ENCODE measurements at places on chromosomes 3 and 15.

GRCh38 chr3:49132437-49133225, at the start of gene LAMB2:
LAMB2 (minus strand) TSS chr3:49133050; CDS start chr3:49132867, 183 bp downstream.
- DNase-seq: peak; percentile 71

DNA sequence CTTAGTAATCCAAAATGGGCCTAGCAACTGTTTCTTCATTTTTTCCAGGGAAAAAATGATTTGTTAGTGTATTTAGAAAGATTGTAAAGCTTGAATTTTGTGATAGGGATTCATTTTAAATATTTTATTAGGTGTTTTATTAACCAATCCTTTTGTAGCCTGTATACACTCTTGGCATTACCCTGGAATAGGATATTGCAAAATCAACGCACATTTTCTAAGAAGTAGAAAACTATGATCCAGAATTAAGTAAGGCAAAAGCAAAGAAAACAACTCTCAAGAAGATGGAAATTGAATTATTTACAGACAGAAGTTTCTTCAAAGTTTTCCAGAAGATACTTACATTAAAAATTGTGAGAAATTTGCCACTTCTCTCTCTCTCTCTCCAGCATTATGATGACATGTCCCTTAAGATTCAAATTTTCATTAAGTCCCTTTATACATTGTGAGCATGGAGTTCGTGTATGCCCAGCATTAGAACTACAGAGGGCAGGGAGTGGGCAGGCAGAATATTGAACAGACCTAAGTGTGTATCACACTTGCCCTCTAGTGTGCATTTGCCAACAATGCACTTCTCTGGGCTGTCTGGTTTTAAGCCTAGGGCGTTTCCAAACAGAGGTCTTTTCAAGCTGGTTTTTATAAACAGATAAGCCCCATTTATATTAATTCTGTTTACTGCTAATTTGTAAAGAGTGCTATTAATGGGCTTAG, 28.5 kb upstream of the CMSS1 start:
- peak; percentile 28 for DNase-seq

- no peak for DNase-seq
Observed at GRCh38 chr15:49888734-49889133, 230.3 kb downstream of the ATP8B4 start.

DNA sequence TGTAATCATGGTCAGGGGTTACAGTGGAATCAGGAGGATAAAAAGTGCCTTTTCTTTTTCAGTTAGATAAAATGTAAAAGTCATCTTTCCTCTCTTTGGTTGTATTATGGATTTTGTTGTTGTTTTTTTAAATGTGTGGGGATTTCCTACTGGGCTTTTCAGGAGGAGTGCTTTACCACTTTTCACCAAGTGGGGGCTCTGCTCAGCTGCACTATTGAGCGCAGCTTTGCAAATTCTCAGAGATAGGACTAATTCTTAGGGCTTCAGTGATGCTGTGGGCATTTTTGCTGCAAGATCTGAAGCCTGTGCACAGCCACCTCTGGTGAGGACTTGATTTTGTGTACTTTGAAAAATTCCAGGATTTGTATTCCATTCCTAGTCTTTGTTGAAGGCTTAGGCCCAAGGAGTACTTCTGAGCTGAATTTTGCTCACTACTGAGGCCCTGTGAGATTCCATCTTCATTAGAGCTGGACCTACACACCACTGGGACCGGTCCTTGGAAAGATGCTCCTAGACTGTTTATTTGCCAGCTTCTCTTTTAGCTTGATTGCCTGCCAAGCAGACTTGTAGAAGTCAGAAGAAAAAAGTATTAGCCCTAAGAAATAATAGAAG, 7.5 kb downstream of the GNB5 start:
- peak; percentile 53 for DNase-seq

- no peak for DNase-seq
Observed at GRCh38 chr3:98801043-98801747, 38.1 kb downstream of the ST3GAL6 start.

- no peak for DNase-seq
Observed at GRCh38 chr3:178545337-178545736, 9.1 kb downstream of the KCNMB2 start.

- DNase-seq: no peak
Observed at GRCh38 chr3:61409638-61410037, 151.7 kb upstream of the PTPRG start.

- no peak for DNase-seq
Observed at GRCh38 chr15:47586653-47587224, 130.6 kb upstream of the SEMA6D start.

GRCh38 chr3:152291649-152292066, 22.9 kb downstream of the MBNL1 start:
- no peak for DNase-seq

GRCh38 chr3:129101370-129102138, 20.1 kb downstream of the RAB43 start:
- no peak for DNase-seq

GRCh38 chr15:73153024-73153423, 100.8 kb downstream of the NEO1 start:
- DNase-seq: no peak

DNA sequence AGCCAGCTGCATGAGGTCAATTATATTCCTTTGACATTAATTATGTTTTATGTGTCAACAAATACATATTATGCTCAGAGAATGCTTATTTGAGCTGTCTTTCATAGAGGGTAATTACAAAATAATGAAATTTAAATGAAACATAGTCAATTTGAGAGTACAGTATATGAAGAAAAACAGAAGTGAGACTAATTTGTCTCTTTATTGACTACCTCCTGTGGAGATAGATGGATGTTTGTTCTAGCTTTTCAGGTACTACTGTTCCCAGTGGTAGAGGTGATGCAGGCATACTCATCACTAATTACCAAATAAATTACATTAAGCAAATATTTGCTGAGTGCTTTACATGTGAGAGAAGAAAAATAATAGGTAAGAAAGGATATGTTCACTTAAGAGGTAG, 1129.6 kb downstream of the OTOL1 start:
- no peak for DNase-seq

DNA sequence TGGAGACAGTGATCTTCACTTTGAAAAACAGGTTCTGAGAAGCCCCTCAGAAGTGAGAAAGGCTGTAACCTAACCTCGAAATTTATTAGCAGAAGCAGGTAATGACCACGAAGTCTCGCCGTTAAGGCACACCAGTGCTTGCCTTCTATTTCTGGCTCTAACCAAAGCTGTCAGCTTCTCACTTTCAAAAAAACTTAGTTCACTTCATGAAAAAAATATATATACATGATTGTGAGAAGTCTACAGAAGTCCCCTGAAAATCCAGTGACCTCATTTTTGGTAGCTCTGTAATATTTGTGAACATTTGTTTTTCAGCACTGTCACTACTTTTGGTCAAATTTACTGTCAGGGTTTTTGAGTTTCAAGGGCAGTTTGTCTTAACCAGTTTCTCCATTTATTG, 19.1 kb upstream of the AKAP13 start:
- no peak for DNase-seq

DNA sequence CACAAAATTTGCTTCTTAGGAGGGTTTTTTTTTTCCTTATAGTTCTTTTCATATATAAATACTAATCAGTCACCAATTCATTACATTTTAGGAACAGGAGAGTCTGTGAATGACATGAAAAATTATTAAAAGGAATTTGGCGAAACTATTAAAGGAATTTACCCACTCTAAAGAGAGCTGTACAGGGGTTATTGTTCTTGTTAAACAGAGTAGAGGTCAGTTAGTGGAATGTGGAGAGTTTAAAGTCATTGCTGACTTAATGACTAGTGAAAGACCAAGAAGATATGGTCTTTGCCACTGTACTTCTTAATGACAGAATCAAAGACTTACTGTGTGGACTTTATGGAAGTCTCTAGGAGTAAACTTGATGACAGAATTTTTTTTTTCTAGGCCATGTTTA, 333.6 kb upstream of the C2CD4B start:
- DNase-seq: no peak

GRCh38 chr3:13532085-13532484, 16.8 kb upstream of the FBLN2 start:
- DNase-seq: no peak

DNA sequence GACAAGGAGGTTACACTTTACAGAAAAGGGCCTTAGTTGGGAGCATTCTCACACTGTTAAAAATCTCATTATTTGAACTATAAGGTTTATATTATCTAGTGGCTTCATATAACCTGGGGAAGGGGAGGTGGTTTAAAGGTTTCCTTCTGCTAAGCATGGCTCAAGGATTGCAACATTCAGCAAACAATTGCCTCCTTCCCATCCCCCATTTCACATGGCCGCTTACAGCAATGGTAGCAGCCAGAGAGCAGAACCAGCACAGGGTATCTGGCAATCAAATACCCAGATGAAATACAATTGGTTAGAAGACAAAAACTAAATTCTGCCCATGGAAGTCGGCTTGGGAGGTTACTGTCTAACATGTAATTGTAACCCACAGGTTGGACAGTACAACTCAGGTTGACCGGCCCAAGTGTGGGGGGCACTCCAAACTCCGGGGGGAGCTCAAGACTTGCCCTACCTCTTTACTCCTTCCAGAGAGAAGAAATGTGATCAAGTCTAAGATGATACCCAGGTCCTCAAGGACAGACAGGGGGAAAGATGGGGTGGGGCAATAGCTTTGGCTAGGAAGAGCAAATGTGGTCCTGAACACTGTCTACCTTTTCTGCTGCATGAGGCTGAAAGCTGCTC, 15.5 kb downstream of the ETV5 start:
- DNase-seq: peak; percentile 36

- no peak for DNase-seq
Observed at GRCh38 chr15:88703533-88703932, 64.7 kb downstream of the ISG20 start.

DNA sequence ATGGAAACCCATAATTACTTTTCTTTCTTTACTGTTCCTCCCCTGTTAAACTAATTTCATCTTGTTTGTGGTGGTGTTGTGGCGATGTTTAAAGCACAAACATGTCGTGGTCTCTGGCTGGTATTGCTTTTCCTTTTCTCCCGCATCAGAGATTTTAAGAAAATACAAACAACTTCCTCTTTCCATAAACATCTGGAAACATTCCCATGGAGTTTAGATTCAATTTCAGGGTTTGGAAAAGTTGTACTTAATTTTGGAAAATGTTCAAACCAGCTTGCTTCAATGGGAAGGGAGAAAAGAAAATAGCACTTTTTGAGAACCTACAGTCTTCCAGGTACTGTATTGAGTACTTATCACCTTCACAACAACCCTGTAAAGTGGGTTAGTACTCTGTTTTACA, 30.4 kb downstream of the STARD9 start:
- no peak for DNase-seq

DNA sequence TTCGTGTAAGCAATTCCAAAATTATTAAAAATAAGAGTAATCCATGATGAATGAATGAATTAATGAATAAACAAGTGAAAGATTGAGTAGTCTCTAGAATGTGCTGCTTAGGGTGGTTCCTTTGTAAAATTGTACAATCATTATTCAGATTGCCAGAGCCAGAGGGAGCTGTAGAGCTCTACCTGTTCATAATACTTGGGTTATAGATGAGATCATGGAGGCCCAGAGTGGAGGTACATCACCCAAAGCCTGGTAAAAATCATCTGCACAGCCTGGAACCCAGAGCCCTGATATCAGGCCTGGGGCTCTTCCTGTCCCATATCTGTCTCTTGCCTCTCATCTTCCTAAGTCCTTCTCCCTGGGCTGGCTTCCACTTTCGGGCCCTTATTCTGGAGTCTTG, 297.2 kb downstream of the RPLP1 start:
- no peak for DNase-seq

DNA sequence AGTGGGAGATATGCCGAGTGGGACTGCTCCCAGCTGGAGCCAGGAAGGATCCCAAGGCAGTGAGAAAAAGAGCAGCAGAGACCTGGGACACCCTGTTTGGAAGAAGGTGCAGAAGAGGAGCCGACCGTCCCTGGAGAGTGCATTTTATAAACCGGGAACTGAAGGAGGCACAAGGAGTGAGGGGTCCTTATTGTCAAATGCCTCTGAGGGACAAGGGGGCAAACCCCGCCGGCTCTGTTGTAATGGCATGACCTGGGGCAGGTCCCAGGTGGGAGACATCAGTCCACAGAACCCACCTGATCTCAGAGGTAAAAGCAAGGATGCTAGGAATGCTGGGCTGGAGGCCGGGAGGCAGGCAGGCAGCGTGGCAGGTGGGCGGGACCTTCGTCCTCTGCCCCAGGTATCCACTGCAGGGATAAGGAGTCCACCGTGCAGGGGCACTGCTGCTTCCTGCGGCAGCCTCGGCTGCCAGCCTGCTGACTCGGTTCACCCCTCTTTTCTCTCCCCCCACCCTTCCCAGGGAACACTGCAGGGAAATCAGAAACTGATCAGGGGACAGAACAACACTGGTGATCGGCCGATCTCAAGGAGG, 26.9 kb downstream of the ADAMTS17 start:
- DNase-seq: no peak

DNA sequence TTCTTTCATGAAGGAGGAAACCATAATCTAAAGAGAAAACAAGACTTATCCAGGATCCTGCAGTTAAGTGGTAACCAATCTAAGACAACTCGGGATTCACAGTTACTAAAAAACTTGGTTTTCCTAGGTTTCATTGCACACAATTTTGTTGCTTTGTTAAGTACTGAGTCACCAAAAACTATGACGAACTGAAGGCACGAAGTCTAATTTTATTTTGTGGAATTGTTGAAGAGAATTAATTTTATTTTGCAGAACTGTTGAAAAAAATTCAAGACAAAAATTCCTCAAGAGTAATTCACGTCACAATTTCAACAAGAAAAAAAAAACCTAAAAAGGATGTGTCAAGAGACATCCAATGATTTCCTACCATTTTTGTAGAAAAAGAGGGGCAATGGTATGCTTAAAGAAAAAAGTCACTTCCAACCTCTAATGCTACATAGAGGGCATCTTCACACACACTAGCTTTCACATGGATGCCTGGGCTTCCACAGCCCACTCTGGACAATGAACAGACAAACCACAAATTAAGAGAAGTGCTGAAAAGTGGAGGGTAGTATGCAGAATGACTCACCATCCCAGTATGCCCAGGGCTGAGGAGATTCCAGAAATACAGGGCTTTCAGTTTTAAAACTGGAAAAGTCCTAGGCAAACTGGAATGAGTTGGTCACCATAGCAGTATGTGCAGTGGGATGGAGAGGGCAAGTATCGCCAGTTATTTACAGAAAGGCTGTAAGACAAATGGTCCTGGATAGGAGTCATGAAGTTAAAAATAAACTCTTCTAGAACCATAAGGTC, 29.2 kb downstream of the PLOD2 start:
- no peak for DNase-seq

DNA sequence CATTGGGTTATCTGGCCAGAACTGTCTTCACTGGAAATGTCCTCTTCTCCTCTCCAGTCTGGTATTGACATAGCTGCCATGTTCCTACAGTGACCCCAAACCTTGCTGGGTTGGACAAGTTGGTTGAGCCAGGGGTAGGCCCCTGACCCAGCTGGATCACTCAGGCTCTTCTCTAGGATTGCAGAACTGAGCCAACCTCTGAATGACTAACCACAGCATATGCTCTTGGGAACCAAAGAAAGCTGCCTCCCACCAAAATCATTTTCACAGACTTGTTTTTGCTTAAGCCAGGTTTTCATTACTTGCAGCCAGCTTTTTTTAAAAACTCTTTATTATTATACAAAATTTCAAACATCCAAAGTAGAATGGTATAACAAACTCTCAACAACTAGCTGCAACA, 41.4 kb downstream of the FSIP1 start:
- DNase-seq: no peak

GRCh38 chr15:98684436-98684835, 36.1 kb downstream of the IGF1R start:
- DNase-seq: no peak

- DNase-seq: no peak
Observed at GRCh38 chr3:117473981-117474538, 764.5 kb downstream of the TUSC7 start.

Measured in endothelial cell (in vitro differentiated cells).